ENCODE measurements at places on chromosomes 1 and 21.

GRCh38 chr1:227941509-227942020 is 6.2 kb downstream of the WNT9A start:
- no peak for DNase-seq

GRCh38 chr1:11345971-11346715 is 73.1 kb downstream of the UBIAD1 start:
- no peak for DNase-seq

GRCh38 chr1:1535201-1536018 is 5.0 kb downstream of the TMEM240 start:
- DNase-seq = no peak

DNA sequence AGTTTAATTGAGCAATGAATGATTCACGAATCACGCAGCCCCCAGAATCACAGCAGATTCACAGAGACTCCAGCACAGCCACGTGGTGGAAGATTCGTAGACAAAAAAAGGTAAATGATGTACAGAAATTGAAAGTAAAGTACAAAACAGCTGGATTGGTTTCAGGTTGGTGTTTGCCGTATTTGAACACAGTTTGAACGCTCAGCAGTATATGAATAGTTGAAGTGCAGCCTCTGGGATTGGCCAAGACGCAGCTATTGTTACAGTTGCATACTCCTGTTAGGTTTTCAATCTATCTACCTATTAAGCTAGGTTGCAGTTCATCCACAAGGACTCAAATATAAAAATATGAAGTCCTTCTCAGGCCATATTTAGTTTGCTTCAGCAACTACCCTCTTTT is 3.1 kb upstream of the MRPL55 start:
- no peak for DNase-seq

GRCh38 chr1:11151114-11151513 is 38.0 kb upstream of the ANGPTL7 start:
- no peak for DNase-seq

- DNase-seq = no peak
These were observed 48.4 kb downstream of the WLS start for GRCh38 chr1:68183895-68184294.

- DNase-seq = no peak
These were observed 44.9 kb upstream of the HIVEP3 start for GRCh38 chr1:41963636-41964035.

GRCh38 chr1:112317611-112318062 is 78.4 kb upstream of the CTTNBP2NL start:
- no peak for DNase-seq

- DNase-seq = no peak
These were observed 38.6 kb upstream of the POFUT2 start for GRCh38 chr21:45326169-45326851.

DNA sequence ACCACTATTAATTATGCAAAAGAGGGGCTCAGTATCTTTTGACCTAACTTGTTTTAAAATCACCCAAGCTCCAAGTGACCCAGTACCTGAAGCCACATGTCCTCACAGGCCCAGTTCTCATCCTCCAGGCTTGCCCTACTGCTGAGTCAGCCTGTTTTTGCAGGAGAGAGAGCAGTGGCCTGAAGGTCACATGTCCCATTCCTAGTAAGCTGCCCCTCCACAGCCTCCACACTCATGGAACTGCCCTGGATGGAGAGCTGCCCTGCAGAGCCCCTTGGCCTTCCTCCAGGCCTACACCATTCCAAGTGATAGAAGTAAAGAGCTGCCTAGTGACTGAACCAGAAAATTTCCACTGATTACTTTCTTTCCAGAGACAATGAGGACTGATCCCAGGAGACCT is 139.8 kb upstream of the ST6GALNAC5 start:
- no peak for DNase-seq

GRCh38 chr1:28668956-28669723 is 556 bp downstream of the GMEB1 start:
- DNase-seq = no peak

- no peak for DNase-seq
These were observed 179.2 kb downstream of the GIPC2 start for GRCh38 chr1:78224861-78225552.

- DNase-seq = no peak
These were observed 365.8 kb upstream of the DPYD start for GRCh38 chr1:98286656-98287055.

DNA sequence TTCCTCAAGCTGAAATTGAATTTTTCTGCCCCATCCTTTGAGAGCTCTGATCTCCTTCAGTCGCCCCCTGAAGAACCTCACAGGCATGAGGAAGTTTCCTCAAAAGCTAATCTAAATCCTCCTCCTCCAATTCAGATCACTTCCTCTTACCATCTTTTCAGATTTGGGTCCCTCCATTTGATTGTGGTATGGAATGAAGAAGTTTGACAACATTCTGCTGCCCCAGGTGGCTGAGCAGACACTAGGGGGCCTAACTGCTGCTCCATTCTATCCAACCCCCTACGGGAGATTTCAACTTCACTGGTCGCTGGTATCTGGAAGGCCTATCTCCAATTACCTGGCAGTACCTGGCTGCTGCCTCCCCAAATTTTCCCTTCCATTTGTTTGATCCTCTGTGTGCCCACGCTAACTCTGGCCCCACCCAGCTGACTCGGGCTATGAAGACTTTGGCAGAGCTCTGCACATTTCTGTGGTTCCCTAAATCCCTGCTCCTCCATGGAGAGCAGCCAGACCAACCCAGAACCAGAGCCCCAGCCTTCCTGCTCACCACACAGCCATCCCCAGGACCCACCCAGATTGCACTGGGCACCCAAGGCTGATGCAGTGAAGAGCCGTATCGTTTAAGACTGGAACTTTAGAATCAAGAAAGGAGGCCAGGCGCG is 7.8 kb downstream of the IRF6 start:
- DNase-seq = no peak

- DNase-seq = no peak
These were observed 111.2 kb upstream of the JUN start for GRCh38 chr1:58895082-58895481.

GRCh38 chr1:37471345-37472231 is 2.8 kb upstream of the ZC3H12A start:
- DNase-seq = peak; percentile 90

GRCh38 chr1:178510155-178510554 is 2.8 kb upstream of the TEX35 start:
- DNase-seq = no peak

DNA sequence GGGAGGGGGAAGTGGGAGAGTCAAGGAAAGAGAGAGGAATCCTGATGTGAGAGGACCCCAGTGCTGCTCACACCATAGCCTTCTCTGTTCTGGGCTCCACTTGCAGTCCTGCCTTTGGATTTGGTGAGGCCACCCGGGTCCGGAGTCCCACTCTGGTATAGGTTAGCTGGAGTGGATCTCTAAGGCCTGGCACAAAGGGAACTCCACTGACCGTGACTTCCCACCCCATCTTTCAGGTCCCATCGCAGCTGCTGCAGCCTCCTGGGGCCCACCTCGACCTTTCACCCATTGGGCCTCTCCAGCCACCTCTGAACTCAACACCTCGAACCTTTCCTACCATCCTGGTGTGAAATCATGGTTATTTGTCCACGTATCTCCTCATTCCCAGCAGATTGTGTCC is 324.4 kb downstream of the MATN1 start:
- no peak for DNase-seq

DNA sequence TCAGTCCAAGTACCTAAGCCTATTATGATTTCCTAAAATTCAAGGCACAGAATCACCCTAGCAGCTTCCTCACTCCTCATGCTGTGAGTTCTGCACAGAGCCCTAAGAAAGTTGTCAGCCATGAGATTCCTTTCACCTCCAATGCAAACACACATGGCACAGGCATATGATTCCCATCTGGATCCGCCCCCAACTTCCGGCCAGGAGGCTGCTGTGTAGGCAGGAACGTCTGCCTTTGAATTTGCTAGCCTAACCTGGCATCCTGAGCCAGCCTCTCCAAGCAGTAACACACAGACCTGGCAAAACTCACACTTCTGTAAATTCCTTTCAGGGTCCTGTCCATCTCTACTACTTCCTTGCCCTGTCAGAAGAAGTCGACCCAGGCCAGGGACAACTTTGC is 521.1 kb upstream of the BEND5 start:
- DNase-seq = no peak

GRCh38 chr1:244303610-244303969 is 148.1 kb downstream of the ADSS2 start:
- no peak for DNase-seq

DNA sequence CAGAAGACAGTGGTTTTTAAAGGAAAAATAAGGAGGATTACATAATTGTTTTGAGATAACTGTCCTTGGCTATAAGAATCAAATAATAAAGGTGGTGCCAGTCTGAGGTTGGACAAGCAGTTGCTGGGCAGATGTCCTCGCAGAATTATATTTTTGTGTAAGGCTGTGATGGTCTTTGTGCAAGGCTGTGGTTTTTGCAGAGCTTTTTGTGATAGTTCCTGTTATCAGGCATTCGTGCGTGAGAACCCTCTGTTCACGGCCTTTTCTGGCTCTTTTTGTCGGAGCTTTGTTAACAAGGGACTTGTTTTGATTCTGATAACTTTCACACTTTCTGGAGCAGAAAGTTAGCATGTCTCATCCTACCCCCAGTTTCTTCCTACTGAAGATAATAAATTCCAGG is 33.4 kb downstream of the SH3BP5L start:
- no peak for DNase-seq

GRCh38 chr21:40797891-40798290 is 49.1 kb downstream of the DSCAM start:
- no peak for DNase-seq

- DNase-seq = no peak
These were observed 6.2 kb upstream of the KCNA10 start for GRCh38 chr1:110525249-110525595.

GRCh38 chr1:231396643-231397042 is 25.4 kb downstream of the EGLN1 start:
- DNase-seq = no peak

- DNase-seq = no peak
These were observed 2.3 kb downstream of the HMGCS2 start for GRCh38 chr1:119766374-119766794.

GRCh38 chr1:8495928-8496401 is 178.1 kb downstream of the SLC45A1 start:
- no peak for DNase-seq

- DNase-seq = no peak
These were observed 1.3 kb downstream of the RTCA start for GRCh38 chr1:100267284-100267683.

GRCh38 chr1:201274616-201275252 is 8.6 kb upstream of the PKP1 start:
- DNase-seq = no peak

GRCh38 chr1:56516539-56517252 is 62.7 kb downstream of the PLPP3 start:
- DNase-seq = no peak
